Erythroblast (primary cell): ENCODE measurements at places on chromosomes 3 and 15.

DNA sequence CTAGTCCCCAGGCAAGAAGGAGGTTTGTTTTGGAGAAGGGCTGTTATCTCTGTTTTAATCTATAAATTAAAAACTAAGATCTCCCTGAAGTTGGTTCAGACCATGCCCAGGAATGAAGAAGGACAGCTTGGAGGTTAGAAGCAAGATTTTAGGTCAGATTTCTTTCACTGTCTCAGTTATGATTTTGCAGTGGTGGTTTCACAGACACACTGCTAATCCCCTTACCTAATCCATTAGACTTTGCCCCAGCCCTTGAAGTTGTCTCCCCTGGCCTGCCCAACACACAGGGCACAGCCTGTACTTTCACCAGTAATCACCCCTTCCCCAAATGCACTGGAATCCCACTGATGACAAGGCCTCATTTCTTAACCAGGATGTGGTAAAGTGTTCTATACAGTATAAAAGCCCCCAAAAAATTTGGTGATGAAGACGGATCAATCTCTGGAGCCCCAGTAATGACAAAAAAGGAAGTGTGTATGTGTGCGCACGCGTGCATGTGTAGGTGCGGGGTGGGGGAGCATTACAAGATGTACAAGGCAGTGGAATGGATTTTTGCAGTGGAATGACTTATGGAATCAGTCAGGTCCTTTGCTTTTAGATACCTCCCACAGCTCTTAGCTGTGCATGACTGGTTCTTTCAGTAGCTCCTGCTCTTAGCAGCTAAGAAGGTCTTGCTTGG, 73.1 kb upstream of the TERB2 start:
- DNase-seq = no peak

- DNase-seq = no peak
Measured at GRCh38 chr3:115549071-115549470, 74.2 kb upstream of the GAP43 start.

DNA sequence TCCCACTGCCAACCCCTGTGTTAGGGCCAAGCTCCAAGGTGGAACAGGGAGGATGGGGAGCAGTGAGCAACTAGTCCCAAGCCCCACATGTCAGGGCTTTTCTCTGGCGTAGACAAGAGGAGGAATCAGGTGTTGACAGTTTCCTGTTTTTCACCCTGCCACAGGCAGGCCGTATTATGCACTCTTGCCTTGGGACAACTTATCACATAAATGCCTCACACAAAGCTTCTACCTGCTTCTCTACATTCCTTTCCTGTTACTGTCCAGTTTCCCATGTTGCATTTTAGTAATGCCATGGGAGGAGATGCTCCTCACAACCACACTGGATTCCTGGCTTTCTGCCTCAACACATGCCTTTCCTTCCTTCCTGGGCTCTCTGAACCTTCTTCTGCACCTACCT, 381.2 kb upstream of the ATP11B start:
- no peak for DNase-seq

DNA sequence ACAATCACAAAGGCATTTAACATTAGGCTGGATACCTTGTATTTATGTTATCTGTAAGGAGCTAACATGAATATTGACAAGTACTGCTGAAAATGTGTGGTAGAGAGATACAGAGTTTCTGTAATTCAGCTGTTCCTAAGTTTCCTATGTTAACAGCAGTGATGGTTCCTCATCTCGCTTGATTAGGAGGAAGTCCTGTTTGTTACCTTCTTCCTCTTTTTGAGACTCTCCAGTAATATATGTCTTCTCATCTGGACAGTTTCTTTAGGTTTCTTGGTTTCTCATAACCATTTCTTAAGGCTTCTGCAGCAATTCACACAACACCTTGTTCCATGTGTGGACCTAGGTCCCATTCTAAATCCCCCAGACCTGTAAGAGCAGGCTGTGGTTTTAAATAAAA, 11.4 kb upstream of the PEX5L start:
- no peak for DNase-seq

DNA sequence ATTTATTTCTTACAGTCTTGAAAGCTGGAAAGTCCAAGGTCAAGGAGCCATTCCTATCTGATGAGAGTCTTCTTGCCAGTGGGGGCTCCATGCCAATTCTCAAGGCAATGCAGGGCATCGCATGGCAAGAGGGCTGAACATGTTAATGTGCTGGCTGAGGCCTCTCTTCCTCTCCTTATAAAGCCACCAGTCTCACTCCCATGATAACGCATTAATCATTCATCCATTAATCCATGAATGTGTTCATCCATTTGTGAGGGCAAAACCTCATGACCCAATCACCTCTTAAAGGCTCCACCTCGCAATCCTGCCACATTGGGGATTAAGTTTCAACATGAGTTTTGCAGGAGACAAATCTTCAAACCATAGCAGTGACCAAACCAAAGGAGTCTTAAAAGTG, 118.3 kb downstream of the PROS1 start:
- no peak for DNase-seq

DNA sequence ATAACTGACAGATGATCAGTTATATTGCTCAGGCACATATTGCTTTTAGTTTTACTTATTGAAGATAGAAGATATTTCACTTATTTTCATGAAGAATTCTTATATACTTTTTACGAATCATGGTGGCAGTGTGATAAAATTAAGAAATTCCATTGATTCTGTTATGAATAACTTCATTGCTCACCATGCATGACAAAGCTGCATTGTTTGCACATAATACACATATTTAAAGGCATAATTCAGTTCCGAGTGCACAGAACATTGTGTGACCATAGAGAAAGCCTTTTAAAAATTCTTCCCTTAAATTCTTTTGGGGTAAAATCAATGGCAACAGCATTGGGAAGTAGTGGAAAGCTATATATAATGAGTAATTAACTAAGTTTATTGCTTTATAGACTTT, 82.5 kb upstream of the NAALADL2 start:
- DNase-seq = no peak

- DNase-seq = no peak
Measured at GRCh38 chr3:88640581-88640980, 466.8 kb upstream of the EPHA3 start.

- peak; percentile 5 for DNase-seq
Measured at GRCh38 chr15:72785432-72785831, 1.9 kb upstream of the ADPGK start.

- no peak for DNase-seq
Measured at GRCh38 chr3:111590143-111590491, 5.0 kb downstream of the ZBED2 start.

DNA sequence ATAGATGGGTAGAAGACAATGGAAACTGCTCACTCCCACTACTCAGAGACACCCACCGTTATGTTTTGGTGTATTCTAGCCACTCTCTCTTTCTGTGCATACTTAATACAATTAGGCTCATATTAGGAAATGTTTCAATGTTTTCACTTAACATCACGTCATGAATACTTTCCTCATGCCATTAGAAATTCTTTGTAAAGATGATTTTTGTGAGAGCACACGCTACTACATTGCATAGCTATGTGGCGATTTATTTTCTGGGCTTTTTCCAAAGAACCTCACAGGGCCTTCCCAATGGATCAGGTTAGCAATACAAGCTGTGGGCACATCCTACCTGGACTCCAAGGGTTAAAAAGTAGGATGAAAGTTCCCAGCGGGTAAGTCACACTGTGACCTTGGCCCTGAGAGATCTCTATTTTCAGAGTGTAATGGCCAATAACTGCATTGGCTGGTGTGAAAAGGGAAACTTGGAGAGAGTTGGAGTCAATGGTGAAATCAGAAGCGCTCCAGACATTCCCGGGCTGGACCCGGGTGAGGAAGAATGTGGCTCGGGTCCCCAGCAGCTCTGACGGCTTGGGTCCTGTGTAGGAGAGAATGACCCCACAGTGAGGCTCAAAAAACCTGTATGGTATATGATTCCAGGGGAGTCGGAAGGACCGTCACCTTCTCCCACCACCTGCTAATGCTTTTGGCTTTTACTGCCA, 25.8 kb upstream of the TGM5 start:
- no peak for DNase-seq

DNA sequence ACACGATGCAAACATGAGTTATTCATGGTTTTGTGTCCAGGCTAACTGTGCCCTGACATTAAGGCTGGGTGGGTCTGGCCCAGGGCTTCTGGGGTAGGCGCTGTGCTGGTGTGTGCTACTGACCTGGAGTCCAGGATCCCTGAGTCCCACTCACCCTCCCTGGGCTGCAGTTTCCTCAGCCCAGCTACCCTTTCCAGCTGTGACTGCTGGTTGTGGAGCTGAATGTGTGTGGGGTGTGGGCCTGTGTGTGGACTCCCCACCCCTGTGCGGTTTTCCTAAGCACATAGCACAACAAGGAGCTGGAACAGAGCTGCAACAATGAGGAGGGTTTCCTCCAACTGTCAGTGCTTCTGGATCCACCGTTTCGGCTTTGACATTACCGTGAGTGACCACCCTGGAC, 38.0 kb downstream of the SMAD3 start:
- DNase-seq = no peak

DNA sequence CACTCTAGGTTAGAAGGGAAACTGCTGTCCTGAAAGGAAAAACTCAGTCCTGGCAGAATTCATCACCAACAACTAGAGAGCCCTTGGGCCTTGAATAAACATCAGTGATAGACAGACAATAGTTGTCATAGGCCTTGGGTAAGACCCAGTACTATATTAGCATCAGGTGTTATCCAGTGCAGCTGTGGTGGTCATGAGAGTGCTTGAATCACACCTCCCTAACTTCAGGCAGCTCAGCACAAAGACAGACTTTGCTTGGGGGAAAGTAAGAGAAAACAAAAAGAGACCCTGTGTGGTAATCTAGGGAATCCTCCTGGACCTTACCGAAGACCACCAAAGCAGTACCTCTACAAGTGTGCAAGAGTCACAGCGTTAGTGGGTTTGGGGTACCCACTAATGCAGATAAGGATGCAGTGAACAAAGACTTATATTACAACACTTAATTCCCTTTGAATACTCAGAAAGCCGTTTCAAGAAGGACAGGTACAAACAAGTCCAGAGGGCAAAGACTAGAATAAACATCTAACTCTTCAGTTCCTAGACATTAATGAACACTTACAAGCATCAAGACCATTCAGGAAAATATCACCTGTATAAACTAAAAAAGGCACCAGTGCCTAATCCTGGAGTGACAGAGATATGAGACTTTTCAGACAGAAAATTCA, 332.3 kb upstream of the EPHA3 start:
- no peak for DNase-seq

DNA sequence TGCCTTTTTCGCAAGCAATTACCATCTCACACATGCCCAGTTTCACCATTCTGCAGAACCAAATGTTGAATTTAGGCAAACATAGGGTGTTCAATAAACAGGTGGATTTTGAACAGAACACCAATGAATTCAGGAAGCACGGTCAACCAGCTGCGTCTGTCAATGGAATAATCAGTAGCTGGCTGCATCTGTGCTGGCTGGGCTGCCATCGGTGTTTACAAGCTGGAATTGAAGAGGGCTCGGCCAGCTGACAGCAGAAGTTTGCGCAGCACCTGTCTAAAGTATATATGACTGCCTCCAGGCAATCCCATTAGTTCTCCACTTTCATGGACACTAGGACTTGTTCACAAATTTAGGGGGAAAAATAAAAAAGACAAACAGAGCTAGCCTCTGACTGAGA, 996.4 kb upstream of the CFAP20DC start:
- no peak for DNase-seq

GRCh38 chr3:37812499-37812896, 49.2 kb upstream of the CTDSPL start:
- no peak for DNase-seq

- DNase-seq = no peak
Measured at GRCh38 chr3:99783011-99783573, 34.6 kb upstream of the CMSS1 start.

- DNase-seq = no peak
Measured at GRCh38 chr3:112083239-112083638, 3.0 kb upstream of the C3orf52 start.

- no peak for DNase-seq
Measured at GRCh38 chr3:158925021-158925420, 123.2 kb downstream of the MFSD1 start.

- DNase-seq = peak; percentile 81
Measured at GRCh38 chr3:47324278-47324865, 41.6 kb downstream of the KLHL18 start.

DNA sequence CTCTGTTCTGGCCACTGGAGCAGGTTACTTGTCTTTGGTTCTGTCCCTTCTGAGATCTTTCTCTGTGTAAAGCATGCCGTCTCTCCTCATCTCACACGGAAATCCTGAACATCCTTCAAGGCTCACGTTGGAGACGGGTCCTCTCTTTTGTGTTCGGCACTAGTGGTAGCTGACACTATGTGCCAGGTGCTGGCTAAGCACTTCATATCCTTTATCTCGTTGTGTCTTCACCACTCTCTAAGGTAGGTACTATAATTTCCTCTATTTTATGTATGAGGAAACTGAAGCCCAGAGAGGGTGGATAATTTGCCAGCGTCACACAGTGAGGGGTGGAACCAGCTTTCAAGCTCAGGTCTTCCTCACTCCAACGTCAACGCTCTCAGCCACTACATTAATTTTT, 1.2 kb downstream of the IFT122 start:
- no peak for DNase-seq

- no peak for DNase-seq
Measured at GRCh38 chr3:101964861-101965260, 115.5 kb downstream of the NFKBIZ start.

DNA sequence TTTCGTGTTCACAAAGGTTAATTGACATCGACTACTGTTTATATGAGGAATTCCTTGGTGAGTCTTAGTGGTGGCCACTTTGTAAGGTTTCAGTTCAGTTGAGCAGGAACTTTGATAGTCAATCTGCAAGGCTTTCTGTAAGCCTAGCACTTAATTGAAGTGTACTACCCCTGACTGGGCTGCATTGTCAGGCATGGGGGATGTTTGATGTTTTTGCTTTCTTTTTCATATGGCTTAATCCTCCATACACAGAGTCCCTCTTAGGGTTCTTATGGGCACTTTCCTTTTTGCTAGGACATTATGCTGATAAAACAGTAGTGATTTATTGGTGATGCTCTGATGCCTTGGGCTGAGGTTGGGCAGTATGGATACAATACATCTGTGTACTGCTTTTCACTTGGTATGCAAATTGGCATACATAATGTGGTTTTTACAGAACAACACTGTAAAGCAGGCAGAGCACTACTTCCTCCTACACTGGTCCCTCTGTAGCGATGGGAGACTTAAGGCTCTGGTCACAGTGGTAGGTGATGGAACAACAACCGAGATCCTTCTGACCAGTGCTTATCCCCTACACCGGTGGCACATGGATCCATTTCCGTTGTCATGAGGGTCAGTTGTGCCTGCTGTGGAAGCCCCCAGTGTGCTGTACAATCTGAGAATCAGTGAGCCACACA, 261.0 kb downstream of the MFSD1 start:
- no peak for DNase-seq

DNA sequence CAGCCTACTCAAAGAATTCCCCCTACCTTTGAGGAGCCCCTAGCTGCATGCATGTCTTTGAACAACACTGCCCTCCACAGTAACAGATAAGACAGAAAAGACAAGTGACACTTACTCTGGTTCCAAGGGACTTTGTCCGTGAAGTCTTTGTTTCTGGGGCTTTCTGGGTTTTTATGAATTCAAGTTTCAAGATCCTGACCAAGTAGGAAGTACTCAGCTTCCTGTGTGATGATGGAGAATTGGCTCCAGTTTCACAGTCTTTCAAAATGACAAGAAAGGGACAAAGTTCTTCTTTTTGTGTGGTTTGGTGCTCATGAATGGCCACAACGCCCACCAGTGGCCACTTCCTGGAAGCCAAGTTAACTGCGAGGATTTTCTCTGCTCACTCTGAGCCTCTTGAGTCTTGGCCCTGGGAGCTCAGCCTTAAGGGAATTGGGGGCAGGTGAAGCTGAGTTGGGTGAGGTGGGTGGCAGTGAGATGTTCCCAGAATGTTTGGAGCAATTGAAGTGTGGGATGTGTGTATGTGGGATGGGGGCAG, at the start of gene CCR1:
Gene CCR1, minus strand, starts transcription at position 147 of the 538 bp plus-strand sequence. CDS start 4,000 bp downstream, outside the sequence.
- DNase-seq = peak; percentile 37

GRCh38 chr3:31551646-31552045, 18.9 kb downstream of the STT3B start:
- DNase-seq = peak; percentile 15
